K562 (cell line): ENCODE measurements at places on chromosomes 4 and X.

- DNase-seq: peak; percentile 25
Observed at GRCh38 chr4:107579099-107579498, 140.9 kb downstream of the PAPSS1 start.

DNA sequence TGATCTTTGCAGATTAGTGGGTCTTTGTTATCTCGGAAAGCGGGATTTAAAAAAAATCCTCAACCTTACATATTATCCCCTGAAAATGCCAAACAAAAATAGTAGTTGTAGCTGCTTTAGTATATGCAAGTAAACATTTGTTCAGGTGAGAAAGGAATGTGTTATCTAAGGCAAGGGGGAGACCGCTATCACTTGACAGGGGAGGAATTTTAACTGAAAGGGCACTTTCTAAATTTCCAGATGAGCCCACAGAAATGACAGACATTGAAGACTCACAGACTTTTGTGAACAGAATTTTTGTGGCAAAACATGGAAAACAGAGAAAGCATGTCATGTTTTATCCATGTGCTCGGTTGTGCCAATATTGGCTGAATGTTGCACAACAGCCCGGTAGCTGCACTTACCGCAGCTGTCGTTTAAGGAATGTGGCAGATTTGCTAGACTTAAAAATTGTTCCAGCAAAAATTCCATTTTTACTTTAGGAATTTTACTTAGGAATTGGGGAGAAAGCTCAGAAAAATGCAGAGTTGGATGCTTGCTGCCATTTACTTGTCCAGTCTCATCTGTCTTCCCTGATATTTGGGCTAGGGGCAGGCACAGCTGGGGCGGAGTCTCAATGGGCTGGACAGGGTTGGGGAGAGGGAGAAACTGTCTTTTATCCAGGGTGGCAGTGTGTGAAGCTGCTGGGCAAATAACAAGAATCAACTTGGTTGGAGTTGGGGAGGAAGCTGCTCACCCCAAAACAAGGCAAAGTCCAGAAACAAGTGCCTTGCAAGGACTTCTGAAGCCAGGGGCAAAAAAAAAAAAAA is 94.6 kb upstream of the RPS6KA3 start:
- no peak for DNase-seq

GRCh38 chrX:155031657-155032056 is 5.0 kb downstream of the FUNDC2 start:
- no peak for DNase-seq

GRCh38 chrX:1717373-1717772 is 102.5 kb downstream of the ASMT start:
- DNase-seq: no peak

GRCh38 chrX:151977923-151978322 is 3.4 kb upstream of the GABRE start:
- DNase-seq: no peak

DNA sequence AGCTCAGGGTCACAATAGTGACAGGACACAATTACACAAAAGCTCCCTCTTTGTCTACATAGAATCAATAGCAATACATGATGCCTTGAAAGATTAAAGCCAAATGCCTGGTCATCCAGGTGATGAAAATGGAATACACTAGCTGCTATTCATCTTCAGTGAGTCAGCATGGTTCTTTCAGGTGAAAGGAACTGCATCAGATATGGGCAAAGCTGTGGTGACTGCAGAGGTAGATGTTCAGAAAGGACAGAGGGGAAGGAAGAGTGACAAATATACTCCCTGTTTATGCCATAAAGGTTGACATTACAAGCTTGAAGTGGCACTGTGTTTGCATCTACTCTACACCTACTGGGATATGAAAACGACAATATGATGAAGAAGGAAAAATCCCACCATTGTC is 20.0 kb upstream of the FTHL17 start:
- DNase-seq: no peak

GRCh38 chr4:88791274-88791673 is 93.6 kb upstream of the NAP1L5 start:
- no peak for DNase-seq

DNA sequence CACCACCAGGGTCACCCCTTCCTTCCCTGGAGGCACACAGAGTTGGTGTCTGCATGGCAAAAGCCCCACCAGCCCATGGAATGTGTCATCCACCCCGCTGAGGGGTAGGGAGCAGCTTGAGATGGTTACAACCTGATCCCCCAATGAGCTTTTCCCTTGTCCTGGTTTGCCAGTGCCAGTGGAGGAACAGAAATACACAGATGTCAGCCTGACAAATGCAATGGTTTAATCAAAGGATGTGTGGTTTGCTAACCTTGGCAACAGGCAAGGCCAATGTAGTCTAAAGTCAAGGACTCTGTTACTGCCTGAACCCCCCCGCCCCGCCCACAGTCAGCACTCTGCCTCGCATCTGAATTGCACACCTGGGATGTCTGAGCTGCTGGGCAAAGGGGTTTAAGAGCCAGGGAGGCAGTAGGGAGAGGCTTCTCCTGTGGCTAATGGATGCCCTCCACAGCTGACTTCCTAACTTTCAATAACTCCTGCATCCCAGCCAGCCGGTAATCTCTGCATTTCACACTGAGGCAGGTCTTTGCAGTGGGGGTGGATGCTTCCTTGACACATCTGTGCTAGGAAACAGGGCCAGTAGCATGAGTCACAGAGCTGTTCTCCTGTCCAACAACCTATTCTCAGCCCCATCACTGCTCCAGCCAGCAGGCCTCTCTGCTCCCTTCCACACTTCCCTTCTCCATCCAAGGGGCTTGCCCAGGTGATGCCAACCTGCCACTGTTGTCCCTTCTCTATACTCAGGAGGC is 137.5 kb downstream of the AMMECR1 start:
- no peak for DNase-seq

GRCh38 chrX:38336538-38337240 is 9.4 kb upstream of the RPGR start:
- DNase-seq: no peak

- DNase-seq: no peak
Observed at GRCh38 chr4:117447925-117448324, 362.5 kb upstream of the TRAM1L1 start.

DNA sequence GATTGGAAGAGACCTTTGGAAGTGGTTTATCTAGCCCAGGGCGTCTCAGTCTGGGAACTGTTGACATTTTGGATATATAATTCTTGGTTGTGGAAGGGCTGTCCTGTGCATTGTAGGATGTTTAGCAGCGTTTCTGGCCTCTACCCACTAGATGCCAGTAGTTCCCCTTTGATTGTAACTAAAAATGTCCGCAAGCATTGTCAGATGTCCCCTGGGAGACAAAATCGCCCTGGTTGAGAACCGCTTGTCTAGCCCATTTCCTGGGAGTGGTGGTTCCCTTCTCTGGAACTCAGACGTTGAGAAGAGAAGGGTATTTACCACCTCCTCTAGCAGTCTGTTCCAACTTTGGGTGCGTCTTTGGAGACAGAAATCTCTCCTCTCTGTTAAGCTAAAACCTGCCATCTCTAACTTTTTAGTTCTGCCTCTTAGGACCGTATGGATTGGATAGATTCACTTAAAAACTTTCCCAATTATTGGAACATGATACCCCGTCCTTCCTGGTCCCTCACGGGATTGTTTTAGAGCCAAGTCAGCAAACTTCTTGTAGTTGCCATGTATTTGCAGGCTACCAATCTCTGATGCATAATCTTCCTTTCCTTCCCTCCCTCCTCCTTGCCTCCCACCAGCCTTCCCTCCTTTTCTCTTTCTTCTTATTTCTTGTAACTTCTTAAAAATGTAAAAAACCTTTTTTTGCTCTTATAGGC is 13.9 kb downstream of the TMEM165 start:
- no peak for DNase-seq

GRCh38 chr4:73776321-73776729 is 36.0 kb downstream of the CXCL8 start:
- no peak for DNase-seq

DNA sequence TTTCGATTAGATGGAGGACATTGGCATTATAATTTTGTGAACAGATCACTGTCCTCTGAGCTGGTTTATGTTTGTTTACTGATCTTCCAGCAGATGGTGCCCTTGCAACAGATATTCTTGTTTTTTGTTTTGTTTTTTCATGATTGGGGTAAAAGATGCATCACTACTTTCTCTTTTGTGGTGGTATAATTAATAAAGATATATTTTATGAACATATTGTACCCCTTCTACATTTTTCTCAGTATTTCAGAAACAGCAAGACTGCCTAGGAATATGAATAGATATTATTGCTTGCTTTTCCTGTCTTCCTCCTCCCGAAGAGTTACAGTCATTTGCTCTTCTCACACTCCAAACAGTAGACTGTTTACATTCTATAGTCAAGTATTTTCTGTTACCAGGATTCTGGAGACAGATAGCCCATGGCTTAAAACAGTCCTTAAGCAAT is 905.2 kb downstream of the TRAM1L1 start:
- no peak for DNase-seq

GRCh38 chr4:148481636-148482035 is 39.4 kb upstream of the NR3C2 start:
- DNase-seq: no peak

- DNase-seq: no peak
Observed at GRCh38 chr4:41257257-41257901, 651 bp downstream of the UCHL1 start.

DNA sequence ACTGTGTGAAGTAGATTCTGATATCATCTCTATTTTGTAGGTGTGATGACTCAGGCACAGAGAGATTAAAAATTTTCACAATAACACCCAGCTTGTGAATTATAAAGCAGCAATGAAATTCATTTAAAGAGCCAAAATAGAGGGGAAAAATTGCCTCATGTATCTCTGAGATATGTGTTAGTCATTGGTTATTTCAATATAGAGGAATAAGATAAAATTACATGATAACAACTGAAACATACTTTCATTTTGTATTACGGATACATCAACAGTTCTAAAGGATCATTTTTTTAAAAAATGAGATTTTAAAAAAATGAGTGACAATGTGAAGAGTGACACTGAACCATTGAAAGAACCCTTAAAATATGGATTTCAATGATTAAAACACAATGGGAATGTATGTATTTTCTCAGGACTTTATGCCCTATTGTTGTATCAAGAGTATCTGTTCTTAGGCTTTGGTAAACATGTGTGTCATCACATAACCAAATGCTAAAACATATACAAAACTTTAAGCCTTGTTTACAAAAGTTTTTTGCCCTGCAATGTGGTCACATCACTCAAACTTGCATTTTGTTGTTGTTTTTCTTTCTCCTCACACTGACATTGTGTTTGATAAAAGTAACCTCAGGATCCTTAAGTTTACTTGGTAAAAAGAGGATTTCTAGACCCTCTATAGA is 221.3 kb downstream of the ANTXR2 start:
- DNase-seq: no peak

GRCh38 chr4:159766241-159766640 is 663.4 kb downstream of the RAPGEF2 start:
- no peak for DNase-seq

- peak; percentile 50 for DNase-seq
Observed at GRCh38 chrX:129600981-129601424, 53.8 kb downstream of the APLN start.

- no peak for DNase-seq
Observed at GRCh38 chr4:171983935-171984805, 171.0 kb downstream of the GALNTL6 start.

DNA sequence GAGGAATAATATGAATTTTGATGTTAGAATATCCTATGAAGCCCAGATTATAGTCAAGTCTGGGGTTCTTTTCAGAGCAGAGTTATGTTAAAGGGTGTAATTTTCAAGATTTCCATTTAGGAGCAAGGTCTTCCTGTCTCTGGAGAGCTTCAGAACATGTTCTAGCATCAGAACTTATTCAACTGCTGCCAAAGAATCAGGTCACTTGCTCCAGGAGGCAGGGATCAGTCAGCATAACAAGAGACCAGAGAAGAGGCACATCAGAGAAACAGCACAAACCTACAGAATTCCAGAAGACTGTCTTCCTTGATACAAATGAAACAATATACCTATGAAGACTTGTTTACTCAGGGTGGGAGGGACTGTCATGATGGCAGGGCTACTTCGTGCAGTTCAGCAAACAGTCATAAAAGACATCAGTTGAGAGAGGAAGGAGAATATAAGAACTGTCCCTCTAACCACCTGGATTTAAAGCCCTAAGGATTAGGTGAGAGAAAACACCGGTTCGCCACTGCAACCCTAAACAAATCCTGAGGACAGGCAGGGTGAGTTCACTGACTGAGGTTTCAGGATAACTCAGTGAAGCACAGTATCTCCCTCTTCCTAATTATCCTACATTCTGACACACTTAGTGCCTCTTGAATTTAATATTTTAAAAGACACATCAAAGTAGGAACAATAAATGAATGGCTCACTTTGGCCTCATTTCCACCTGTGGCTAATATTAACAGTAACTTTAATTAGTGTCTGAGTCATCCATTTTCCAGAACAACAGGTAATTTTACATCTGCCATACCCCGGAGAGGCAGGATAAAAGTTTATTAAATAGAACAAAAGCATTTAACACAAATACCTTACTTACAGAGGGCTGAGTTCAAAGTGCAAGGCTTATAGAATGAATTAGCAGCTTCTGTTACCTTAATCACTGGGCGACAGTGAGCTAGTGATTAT is 93.0 kb downstream of the HDAC8 start:
- DNase-seq: no peak

- no peak for DNase-seq
Observed at GRCh38 chr4:66567551-66567950, 897.3 kb upstream of the EPHA5 start.

DNA sequence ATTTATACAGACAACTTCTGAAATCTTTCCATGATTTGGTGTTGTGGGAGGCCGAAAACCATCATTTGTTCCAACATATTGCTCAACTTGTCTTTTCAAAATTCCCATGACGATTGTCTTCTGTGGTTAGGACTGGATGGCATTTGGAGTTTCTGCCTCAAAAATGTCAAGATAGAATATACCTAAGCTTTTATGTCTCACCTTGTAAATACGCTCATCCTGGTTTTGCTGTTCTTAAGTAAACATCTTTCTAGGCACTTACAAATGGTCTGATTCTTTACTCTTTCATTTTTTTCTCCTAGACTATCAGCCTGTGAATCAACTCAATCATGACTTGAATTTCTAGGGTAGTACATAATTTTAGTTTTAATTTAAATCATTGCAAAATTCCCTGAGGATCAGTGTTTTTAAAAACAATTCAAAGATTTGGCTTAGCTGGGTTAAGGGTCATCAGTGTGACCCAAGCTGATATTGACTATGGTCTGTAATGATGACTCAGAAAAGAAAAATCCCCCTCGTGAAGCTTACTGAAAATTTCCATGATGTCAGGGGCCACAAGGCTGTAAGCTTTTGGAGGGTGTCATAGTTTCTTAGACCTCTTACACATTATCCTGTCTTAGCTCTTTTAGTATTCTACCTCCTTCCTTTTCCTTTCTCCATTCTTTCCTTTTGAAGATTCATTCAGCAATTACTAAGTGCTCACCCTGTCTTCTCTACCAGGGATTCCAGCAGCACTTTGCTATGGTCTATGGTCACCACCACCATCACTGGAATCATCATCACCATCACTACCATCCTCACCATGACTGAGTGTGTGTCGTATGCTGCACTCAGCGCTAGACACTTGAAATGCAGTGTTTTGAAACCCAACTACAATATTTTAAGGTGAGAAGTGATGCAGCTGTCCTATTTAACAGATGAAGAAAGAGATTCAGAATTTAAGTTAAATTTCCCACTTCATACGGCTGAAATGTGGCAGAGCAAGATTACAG is 124.4 kb downstream of the CPE start:
- DNase-seq: no peak

GRCh38 chr4:145047151-145047550 is 50.8 kb downstream of the ANAPC10 start:
- no peak for DNase-seq
